Activated B cell treated with CpG ODN at 0.5 μM for 24 hours (primary cell): ENCODE measurements at places on chromosomes 5 and 9. TPM values are rescaled to one million over a fixed set of nuclear protein-coding genes. Genes with fewer than 3 reads are reported as not detected.

SNAPC3 gene
- 36.4 and 37.6 TPM in 2 replicates for total RNA-seq

DNA sequence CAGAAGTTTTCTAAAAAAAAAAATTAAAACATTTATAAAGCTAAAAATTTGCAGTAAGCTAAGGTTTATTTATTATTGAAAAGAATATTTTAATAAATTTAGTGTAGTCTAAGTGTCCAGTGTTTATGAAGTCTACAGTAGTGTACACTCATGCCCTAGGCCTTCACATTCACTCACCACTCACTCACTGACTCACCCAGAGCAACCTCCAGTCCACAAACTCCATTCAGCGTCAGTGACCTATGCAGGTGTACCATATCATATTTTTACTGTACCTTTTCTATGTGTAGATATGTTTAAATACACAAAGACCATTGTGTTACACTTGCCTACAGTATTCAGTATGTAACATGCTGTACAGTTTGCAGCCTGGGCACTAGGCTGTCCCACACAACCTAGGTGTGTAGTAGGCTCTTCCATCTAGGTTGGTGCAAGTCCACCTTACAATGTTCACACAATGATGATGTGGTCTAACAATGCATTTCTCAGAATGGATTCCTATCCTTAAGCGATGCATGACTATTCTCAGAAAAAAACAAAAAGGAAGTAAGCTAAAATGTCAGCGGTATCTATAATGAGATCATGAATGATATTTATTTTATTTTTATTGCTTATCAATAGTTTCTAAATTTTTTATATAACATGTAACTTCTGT, 336.7 kb downstream of the AGTPBP1 start:
- no peak for DNase-seq

DNA sequence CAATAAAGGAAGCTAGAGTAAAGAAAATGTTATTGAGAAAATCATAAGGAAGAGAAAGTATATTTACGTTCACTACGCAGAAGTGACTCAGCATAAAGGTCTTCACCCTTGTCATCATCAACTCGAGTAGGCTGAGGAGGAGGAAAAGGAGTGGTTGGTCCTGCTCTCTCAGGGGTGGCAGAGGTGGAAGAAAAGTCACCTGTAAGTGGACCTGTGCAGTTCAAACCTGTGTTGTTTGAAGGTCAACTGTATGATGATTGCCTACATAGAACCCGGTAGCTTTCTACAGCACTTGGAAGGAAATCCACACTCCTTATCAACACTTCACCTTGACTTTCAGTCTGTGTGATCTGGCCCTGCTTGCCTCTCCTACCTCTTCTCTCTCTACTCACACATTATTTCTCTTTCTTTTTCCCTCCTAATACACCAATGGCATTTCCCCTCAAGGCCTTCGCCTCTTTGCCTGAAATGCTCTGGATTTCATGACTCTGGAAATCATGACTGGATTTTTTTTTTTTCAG, 109.3 kb upstream of the CPEB4 start:
- DNase-seq = no peak

DNA sequence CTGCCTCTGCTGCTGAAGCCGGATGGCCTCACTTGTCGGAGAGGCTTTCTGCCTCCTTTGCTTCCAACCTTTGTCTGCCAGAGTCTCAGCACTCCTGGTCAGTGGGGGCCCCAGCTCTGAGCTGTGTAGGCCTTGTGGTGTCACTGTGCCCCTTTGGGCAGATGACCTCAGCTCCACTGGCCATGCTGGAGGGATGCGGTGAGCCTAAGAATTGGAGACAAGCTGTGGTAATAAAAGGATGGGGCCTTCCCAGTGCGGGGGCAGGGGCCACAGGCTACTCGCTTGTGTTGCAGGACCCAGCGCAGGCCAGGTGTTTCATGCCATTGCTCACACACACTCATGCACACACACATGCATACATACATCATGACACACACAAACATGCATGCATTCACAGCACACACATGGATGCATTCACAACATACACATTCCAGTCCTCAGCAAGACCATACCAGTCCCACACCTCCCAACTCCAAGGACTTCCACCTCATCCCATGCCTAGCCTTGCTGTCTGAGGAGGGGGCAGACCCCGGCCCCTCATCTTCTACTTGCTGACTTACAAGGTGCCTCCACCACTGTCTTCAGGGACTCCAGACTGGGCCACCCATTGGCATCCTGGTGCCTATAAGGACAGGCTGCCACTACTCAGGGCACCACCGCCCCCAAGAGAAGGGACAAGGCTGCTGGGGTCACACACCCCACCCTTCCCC, 237.7 kb downstream of the SYK start:
- DNase-seq = no peak

DNA sequence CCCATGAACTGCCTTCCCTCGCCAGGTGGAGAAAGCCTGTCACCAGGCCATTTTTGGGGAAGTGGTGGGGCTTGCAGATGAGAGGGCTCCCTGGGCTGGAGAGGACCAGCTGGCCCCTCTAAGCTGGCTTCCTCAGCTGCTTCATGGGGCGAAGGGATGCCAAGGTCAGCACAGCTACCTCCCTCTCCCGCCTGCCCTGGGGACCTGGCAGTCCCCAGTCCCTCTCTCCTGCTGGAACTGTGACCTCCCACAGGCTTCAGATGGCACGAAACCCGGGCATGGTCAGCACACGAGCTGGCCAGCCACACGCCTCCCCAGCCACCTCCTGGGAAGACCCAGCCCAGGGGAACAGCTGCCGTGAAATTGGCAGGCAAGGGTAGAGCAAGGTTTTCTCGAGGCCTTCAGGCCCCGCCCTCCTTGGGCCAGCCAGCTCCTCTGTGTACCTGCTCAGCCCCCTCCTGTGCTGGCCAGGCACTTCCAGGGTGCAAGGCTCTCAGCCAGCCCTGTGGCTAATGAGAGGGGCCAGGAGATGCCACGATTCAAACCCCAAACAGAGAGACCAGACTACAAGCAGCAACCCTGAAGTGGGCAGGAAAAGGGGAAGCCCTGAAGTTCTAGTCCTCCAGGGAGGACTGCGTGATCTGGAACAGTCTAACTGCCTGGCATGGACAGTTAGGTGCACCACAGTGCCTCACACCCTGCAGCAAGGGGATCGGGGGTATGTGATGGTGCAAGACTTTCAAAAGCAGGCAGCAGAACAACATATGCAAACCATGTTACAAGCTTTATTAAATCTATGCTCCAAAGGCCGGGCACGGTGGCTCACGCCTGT, 12.9 kb downstream of the PLPP7 start:
- DNase-seq = no peak
